CD4-positive, CD25-positive, alpha-beta regulatory T cell (primary cell): ENCODE measurements at places on chromosomes 6 and 20.

DNA sequence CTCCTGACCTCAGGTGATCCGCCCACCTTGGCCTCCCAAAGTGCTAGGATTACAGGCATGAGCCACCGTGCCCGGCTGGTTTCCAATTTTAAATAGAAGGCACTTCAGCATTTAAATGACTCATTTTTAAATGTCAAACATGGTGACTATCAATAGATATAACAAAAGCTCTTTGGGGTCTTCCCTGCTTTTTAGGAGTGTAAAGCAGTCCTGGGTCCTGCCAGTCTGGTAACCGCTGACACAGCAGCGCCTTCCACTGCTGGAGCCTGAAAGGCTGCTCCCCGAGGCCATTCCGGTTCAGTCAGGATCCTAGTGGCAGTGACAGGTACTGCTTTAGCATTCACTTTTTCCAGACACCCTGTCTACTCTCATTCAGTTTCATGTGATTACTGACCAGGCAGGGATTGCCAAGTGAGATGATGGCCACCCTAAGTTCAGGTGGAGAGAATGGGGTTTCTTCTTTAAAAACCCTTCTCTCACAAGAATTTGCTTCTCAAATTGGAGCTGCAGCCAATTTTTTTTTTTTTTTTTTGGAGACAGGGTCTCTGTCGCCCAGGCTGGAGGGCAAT, 5.1 kb downstream of the DIDO1 start:
- DNase-seq = peak; percentile 53

DNA sequence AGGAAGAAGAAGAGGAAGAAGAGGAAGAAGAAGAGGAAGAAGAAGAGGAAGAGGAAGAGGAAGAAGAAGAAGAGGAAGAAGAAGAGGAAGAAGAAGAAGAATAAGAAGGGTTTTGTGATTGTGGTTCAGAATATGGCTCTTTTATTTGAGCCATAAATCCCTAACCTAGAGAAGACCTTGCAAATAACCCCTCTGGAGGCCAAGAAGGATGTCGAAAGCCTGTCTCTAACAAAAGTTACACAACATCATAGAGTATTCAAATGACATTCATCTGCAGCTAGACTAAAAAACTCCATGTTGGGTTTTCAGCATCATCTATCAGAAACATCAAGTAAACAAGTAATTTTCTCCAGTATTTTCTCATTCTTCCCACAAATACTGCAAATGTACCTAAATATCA, 100.9 kb downstream of the RNASET2 start:
- no peak for DNase-seq

GRCh38 chr6:26045928-26046368, 41.3 kb upstream of the HFE start:
- no peak for DNase-seq

DNA sequence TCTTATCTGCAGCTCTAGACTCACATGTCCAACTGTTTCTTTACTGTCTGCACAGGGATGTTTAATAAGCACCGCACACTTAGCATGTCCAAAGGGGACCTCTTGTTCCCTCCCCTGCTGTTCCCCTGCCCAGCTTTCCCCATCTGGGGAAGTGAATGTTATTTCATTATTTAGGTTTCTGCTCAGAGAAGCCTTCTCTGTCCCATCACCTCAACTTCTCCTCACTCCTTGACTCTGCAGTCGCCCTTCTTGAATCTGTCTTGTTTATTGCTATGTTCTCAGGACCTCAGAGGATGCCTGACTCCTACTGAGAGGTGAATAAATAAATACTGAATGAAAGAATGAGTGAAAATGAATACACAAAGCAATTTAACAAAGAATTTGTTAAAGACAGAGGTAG, 121.0 kb downstream of the SASH1 start:
- DNase-seq = no peak

GRCh38 chr6:105936972-105937371, 149.2 kb upstream of the PRDM1 start:
- no peak for DNase-seq

GRCh38 chr6:54026652-54027400, 84.4 kb upstream of the MLIP start:
- DNase-seq = no peak

DNA sequence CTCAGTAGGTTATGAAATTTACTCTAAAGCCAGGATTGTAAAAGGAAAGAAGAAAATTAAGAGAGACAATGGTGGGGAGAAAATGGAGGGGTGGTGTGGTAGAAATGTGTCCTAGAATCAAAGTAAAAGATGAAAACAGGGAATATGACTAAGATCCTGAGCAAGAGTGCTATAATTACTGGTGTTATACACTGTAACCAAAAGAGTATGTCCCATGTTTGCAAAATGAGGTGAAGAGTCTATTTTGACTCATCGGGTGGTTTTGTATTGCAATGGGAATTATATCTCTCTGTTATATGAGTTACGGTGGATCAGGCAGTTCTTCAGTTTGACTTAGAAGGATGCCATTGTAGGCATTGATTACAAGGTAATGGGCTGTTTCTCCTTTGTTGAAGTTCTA, 8.5 kb downstream of the L3MBTL3 start:
- no peak for DNase-seq

GRCh38 chr20:1934156-1934555, 38.9 kb downstream of the SIRPA start:
- DNase-seq = no peak

GRCh38 chr6:167152862-167153261, 4.9 kb downstream of the GPR31 start:
- no peak for DNase-seq

DNA sequence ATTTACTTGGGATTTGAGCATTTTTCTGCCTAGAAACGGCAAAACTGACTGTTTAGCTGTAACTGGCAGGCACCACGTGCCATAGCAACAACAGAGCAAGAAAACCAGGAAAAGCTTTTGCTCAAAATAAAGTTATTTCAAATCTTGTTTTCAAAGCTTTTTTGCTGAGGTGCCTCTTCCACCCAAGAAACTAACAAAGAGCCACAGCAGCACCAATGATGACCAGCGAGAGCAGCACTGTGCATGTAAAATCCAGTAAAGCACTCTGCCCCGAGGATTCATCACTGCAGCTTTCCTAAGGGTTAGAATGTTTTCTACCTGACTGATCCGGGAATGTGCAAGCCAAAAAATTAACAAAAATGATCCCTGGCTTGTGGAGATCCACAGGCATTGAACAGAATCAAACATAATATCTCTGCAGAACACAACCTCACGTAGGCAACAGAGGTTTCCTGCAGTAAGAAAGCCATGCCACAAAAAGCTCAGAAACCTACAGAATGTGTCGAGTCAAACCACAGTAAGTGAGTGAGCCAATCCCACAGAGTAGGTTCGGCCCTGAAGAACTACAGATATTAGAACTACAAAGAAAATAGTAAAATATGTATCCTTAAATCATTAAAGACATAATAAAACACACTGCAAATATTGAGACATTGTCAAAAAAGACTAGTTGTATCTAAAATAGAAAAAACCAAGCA, 7.4 kb upstream of the ULBP3 start:
- no peak for DNase-seq
